ENCODE measurements at places on chromosomes 12 and 14. TPM values are rescaled to one million over a fixed set of nuclear protein-coding genes. Genes with fewer than 3 reads are reported as not detected.

- no peak for DNase-seq
Observed at GRCh38 chr14:68759017-68759560, 33.8 kb downstream of the ZFP36L1 start.

GRCh38 chr14:56358275-56358674 is 221.3 kb upstream of the TMEM260 start:
- DNase-seq = no peak

Gene SYCP3
- total RNA-seq = not detected

Gene RD3L
- not detected for total RNA-seq

- no peak for DNase-seq
Observed at GRCh38 chr12:8886502-8887284, 27.6 kb upstream of the PHC1 start.

DNA sequence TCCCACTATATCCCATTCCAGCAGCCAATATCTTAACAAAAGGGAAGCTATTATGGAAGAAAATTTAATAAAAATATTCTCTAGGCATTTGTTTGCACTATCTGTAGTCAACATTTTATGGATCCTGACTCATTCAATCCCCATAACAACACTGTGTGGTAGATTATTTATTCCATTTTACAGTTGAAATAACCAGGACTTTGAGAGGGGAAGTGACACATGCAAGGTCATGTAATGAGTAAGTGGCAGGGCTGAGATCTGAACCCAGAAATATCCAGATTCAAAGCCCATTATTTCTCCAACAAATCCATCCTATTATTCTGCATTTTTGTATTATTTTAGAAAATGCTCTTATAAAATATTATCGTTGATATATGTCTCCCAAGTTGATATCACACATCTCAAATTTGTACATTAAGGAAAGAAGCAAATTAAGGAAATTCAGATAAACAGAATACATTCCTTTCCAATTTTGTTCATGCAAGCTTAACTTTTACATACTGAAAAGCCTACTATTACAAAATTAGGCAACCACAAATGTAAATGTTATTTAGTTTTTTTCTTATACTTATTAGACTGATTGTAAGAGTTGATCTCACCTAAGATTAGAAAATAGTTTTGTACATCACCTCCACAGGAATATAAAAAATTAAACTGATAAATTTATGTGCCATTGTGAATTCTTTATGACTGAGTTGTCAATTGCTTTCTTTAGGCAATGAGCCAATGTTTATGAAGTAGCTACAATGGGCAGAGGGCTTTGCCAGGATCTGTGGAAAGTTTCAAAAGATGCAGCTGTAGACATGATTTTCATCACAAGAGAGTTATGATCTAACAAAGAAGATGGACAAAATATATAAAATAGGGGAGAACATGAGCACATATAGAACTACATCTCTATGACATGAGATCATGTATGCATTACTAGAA is 55.1 kb upstream of the E2F7 start:
- peak; percentile 24 for DNase-seq

- DNase-seq = no peak
Observed at GRCh38 chr12:110844551-110845338, 2.0 kb upstream of the CCDC63 start.

DNA sequence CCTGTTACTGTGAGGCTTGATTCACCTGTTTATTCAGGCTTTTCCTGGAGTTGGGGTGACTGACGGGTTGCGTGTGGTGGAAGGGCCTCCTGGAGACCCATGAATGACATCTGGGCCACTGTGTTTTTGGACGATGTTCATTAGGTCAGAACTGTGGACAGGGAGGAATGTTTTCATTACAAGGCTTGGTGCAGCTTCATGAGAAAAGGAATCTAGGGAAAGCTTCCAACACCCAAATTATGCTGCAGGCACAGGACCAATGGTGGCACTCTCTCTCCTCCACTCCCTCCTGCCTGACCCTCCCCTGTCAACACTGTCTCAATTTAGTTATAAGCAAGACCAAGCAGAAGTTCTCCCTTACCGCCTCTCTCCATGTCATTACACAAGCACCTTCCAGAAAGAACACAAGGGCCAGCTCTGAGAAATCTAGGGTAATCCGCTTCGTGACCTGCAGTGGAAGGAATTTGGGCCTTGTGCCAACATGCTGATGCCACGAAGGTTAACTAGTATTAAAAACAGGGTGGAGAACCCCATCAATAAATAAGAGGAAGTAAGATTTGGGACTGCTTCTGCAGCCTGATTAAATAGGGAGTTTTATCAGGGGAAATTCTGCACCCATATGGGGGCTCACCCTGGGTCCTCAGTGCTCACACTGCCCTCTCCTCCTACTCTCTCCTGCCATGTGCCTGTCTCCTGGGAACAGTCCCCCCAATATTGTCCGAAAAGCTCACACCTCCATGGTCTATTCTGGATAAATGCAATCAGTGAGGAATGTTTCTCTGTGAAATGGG is 200.3 kb downstream of the KTN1 start:
- DNase-seq = no peak

DNA sequence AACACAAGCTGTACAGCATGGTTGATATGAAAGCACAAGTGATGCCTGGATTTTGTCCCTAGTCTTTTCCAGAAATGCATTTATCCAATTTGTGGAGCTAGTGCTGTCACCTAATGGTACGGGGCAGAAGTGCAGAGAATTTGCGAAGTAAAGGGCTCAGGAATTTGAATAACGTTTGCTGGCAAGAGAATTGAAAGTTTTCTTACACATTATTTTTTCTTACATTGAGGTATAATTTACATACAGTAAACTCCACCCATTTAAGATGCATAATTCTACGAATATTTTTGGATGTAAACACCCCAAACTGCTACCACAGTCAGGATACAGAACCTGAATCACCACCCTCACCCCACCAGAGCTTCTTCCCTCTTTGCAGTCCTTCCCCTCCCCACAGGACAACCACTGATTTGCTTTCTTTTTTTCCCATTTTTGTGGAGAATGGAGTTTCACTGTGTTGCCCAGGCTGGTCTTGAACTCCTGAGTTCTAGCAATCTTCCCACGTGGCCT is 3.5 kb downstream of the AICDA start:
- peak; percentile 35 for DNase-seq

DNA sequence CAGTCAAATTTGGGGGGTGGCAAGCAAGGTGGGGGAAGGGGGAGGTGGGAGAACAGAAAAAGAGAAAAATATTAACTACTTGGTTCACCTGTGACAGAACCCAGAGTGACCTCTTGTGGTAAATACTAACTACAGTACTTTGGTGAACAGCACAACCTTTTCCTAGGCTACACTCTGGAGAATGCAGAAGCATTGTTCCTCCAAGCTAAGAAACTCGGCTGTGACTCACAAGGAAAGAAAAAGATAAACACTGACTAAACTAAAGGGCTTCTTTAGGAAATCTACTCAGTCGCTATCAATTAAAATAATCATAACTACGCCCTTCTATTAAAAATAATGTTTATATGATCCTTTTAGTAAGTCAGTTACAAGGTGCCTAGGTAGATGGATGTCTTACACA is 5.4 kb downstream of the KCNH5 start:
- DNase-seq = no peak

All from HCT116 (cell line).